Daoy (cell line): ENCODE measurements at places on chromosomes 12 and 14. TPM values are rescaled to one million over a fixed set of nuclear protein-coding genes. Genes with fewer than 3 reads are reported as not detected.

KCNH5 gene
- total RNA-seq = 1.1 and 3.7 TPM in 2 replicates

LRRK2 gene
- total RNA-seq = 0.92 and 1.5 TPM in 2 replicates

C12orf76 gene
- 6.1 and 21.3 TPM in 2 replicates for total RNA-seq

CNTN1 gene
- 0.06 TPM in 2 replicates for total RNA-seq

TAS2R19 gene
- 9.0 TPM in 1 of 2 replicates, not detected in the other for total RNA-seq

PIWIL1 gene
- total RNA-seq = 0.68 and 1.8 TPM in 2 replicates

P2RX2 gene
- not detected in 2 replicates for total RNA-seq

PTPRO gene
- total RNA-seq = 1.5 and 3.0 TPM in 2 replicates

RNASE11 gene
- 0.17 TPM in 1 of 2 replicates, not detected in the other for total RNA-seq

GRCh38 chr12:91379051-91379775 is 196.6 kb upstream of the DCN start:
- DNase-seq = no peak

DNA sequence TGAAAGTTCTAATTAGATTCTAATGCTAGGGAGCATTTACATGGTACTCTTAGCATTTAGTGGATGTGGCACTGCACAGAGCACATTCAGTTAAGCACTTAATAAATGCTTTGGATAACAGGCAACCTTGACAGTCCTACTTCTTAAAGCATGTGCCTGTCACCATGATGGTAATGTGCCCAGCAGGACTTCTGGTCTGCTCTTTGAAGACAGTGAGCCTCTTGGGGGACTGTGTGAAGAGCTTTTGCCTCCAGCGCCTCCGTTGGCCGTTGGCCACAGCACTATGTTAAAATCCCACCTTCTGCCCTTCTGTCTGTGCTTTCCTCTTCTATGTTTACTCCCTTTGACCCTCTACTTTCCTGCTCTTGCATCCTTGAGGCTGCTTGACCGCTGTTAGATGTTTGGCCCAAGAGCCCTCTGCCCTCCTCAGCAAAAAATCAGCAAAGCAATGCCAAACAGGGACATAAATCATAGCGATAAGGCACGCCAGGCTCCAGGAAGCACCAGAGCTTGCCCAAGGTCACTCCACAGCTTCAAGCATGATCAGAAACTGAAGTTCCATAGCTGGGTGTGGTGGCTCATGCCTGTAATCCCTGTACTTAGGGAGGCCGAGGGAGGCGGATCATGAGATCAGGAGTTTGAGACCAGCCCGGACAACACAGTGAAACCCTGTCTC is 8.3 kb downstream of the CDKL1 start:
- DNase-seq = no peak

DNA sequence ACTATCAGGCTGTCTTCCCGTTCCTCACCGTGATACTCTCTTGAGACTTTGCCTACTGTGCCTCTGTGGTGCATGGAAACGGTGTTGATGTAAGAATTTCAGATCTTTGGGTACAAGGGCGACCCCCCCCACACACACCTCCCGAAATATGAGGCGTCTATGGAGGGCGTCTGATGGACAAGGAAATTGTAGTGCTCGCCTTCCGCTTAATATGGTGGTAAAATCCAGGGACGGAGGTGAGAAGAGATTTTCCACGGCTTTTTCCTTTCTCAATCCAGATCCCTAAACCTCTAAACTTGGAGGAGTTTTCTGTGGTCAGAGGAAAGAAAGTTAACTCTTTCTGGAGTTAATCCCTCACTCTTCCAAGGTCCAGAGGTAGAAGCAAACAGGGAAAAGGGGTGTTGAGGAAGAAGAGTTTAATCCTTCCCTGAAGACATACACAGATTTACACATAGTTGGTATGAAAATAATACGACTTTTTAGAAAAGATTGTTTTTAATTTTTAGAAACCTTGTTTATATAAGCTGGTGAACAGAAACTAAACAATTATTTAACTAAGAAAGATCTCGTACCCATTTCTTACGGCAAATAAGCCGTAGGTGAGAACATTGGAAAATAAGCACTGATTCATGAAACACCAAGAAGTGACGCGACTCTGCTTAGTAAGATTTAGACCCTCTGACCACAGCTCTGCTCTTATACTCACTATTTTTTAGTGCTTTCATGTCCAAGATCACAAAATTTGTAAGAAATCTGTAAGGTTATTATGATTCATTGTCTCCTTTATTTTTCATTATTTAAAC is 23.1 kb upstream of the RNASE12 start:
- peak; percentile 69 for DNase-seq

DNA sequence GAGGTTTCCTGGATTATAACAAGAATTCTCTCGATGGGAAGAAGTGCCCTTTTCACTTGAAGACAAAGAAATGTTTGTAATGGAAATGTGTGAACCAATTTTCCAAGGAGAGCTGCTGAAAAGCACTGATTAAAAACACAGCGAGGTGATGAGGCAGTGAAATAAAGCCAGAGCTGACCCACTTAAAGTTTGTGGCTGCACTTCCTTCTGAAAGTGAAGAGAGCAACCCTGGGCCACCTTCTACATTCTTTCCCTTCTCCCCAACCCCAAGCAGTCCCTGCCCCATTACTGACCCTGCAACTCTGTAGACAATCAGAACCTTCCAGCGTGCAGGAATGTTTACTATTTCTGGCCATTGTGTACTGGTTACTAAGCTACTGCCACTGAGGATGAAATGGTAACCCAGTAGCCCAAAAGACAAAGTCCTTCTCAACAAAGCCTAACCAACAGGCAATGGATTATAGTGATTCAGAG is 173.9 kb downstream of the TTC7B start:
- DNase-seq = no peak

- DNase-seq = no peak
Measured at GRCh38 chr12:50104417-50105366, 884 bp downstream of the GPD1 start.

- DNase-seq = no peak
Measured at GRCh38 chr12:94792693-94793092, 142.3 kb upstream of the TMCC3 start.

- DNase-seq = peak; percentile 92
Measured at GRCh38 chr14:81436296-81437138, 36.4 kb upstream of the STON2 start.

DNA sequence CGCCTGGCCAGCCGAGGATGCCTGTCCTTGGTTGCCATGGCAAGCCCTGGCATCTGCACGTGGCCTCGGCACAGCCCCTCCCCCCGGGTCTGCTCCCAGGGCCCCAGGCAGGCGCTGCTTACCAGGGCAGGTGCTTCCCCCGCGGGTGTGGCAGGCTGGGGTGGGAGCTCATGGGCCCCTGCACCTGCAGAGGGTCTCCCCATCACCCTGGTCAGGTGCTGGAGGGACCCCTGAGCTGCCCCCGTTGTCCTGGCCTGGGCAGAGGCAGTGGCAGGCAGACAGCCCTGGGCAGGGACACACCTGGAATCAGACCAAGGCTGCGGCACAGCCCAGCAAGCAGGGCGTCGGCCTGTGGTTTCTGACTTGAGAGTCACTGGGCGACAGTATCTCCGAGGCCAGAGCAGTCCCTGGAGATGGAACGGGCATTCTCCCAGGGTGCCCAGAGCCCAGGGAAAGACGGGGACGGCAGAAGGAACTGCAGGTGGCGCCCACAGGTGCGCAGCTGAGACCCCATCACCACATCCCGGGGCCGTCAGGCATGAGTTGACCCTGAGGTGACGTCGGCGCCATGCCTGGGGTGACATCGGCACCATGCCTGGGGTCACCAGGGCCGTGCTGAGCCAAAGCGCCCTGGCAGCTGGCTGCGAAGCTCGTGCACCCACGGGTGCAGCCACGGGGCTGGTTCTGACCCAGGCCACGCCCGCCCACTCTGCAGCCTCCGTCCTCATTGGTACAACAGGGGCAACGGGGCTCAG is 56.1 kb upstream of the FBRSL1 start:
- DNase-seq = no peak

DNA sequence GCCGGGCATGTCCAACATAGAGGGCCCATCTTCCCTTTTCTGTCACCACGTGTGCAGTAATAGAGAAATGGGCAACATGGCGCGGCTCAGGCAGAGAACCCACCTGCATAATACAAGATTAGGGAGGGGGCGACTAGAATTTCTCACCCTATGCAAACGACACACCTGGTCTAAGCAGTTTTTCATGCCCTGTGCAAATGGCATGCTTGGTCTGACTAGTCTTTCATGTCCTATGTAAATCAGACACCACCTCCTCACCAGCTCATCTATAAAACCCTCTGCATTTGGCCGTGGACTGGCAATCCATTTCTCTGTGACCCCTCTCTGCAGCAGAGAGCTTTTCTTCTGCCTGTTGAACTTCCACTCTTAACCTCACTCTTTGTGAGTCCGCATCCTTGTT is 180.2 kb upstream of the PZP start:
- DNase-seq = no peak

DNA sequence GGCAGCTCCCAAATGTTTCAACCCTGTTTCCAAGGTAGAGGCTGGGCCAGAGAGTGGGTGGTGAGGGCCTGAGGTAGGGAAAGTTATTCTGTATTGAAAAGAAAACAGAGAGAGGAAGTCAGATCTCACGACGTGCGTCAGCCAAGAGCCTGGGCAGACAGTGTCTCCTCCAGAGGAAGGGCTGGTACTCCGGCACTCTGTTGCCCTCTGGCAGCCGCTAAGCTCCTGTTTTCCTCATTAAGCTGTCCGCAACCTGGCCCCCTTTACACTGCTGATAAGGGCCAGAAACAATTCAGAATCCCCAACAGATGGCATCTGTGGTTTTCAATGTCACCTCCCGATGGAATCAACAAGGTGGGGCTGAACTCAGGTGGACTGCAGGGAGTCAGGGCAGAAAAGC is 26.0 kb upstream of the LTBP2 start:
- no peak for DNase-seq

GRCh38 chr14:91356181-91356763 is 61.3 kb downstream of the CCDC88C start:
- no peak for DNase-seq

DNA sequence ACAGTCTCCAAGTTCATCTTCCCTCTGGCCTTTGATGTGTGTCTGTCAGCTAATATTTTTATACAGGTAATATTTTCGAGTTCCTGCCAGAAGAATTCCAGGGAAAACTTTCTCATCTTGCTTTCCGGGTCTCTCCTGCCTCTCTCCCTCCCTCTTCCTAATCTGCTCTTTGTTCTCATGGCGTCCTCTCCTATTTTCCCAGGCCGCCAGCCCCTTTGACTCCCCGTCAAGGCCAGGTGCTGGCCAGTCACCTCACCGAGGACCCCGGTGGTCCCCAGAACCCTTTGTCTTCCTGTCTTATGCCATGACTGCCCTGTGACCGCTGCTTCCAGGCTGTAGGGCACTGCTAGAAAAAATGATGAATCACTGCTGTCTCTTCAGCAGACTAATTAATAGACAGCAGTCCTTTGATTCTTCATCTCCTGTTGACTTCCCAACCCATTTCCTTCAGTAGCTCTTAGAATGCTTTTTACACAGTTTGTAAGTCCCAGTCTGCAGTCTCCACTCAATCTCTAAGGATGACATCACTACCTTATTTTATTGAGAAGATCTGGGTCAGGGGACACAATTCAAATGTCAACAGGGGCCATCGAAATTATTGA is 40.7 kb downstream of the PPFIBP1 start:
- DNase-seq = peak; percentile 48

DNA sequence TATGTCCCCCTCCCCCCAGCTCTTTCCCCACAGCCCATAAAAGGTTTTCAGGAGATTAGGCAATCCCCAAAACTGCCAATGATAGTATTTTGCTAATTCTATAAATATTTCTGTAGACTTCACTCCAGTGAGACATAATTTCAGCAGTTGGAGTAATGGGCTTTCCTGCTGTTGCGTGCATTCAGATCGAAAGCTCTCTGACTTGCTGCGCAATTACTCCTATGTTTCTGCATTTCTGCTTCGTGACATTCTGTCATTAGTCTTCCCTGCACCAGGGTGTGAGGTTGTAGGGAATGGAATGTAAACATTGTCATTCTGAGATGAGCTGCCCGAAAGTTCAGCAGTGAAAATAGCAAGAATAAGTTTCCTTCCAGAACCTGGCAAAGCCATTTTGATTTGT is 58.2 kb downstream of the SAMD4A start:
- peak; percentile 89 for DNase-seq

GRCh38 chr12:89231686-89232085 is 120.6 kb downstream of the DUSP6 start:
- no peak for DNase-seq

DNA sequence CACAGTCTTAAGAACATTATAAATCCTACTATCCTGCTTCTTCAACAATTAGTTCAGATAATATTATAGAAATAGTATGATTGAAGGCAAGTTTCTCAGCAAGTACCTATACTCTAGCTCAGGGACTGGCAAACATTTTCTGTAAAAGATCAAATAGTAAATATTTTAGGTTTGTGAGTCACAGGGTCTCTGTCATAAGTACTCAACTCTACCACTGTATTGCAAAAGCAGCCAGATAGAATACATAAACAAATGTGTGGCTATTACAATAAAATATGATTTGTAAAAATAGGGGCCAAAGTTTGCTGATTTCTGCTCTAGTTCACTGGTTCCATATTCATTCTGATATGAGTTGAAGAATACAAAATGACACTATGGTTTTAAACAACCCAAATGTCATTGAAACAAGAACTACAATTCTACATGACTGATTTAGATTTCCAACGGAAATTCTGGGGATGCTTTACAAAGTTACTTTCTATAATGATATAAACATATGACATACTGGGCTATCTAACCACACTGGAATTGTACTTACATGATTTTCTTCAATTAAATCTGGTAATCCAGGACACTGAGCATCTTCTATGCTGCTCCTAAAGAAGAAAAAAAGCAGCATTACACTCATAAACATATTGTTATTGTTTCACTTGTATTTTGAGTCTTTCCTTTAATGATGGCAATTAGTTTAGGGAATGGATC is 23.2 kb downstream of the LGALS3 start:
- DNase-seq = no peak

DNA sequence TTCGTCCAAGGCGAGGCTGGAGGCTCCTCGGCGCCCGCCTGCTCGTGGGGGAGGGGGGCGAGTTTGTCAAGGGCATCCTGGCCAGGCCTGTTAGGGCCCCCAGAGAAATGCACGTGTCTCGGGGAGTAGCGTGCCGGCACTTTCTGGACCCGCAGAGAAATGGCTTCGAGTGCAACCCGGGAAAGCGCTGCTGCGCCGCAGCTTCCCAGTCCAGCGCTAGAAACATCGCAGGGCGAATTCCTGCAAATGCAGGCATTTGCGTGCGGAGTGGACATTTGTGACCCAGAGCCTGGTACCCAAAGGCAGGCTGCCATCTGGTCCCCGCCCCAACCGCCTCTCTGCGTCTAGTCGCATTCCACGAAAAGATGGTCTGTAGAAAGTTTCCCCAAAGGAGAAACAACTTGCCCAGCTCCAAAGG is 756 bp downstream of the LGR5 start:
- no peak for DNase-seq

DNA sequence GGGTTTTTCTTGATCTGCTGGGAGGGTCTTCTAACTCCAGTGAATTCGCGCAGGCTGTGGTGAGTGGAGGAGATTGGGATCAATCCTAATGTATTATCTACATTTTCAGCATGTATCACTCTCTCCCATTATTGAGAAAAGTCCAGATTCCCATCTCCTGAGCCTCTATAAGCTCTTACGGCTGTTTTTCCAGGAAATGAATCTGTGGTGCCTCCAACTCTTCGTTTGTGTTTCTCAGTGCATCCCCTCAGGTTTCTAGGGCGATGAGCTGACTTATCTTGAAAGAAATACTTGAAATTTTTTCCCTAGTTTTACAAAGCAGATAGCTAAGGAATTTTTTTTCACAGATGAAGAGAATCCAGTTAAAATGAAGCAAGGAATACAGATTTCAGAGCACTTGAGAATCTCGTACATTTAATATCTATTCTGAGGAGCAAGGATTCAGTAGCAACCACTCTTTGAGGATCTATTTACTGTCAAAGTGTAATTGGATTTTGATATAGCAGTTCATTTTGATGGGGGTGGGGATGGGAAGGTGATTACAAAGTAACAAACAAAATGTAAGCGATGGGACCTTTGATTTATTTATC is 138.7 kb downstream of the BRMS1L start:
- DNase-seq = no peak
